ENCODE measurements at places on chromosomes 16 and 17. TPM values are rescaled to one million over a fixed set of nuclear protein-coding genes. Genes with fewer than 3 reads are reported as not detected.

- H3K27me3 ChIP-seq: no peaks in the 10 kb centered on the region
- no peaks in the 10 kb centered on the region for H3K36me3 ChIP-seq
- H3K4me3 ChIP-seq: no peak within 1 kb of the TSS
- H3K27ac ChIP-seq: no peak within 1 kb of the TSS
These were observed at the start of gene CTRB2 for GRCh38 chr16:75206749-75207451. TSS of gene CTRB2 (minus strand) at chr16:75207161. CDS start at chr16:75207141, 20 bp downstream.

GRCh38 chr17:27956601-27957445 lies 63.7 kb upstream of the LYRM9 start:
- no peaks in the 10 kb centered on the region for H3K36me3 ChIP-seq
- no peaks in the 10 kb centered on the region for H3K4me1 ChIP-seq
- no peaks in the 10 kb centered on the region for H3K27me3 ChIP-seq
- H3K27ac ChIP-seq: no peak overlapping the region
- DNase-seq: no peak

- no peak for DNase-seq
- H3K36me3 ChIP-seq: peaks cover 27% of the 10 kb centered on the region
- no peak overlapping the region for H3K4me3 ChIP-seq
- no peaks in the 10 kb centered on the region for H3K4me1 ChIP-seq
- H3K27me3 ChIP-seq: no peaks in the 10 kb centered on the region
These were observed 99.7 kb downstream of the HELZ start for GRCh38 chr17:67145183-67145805.

GRCh38 chr17:7843257-7843535 lies 9.2 kb downstream of the KDM6B start:
- peak overlapping the region; percentile 79 for H3K4me3 ChIP-seq
- H3K27ac ChIP-seq: peak overlapping the region; percentile 99
- no peak for DNase-seq
- H3K27me3 ChIP-seq: no peaks in the 10 kb centered on the region
- H3K4me1 ChIP-seq: peaks cover 15% of the 10 kb centered on the region

GRCh38 chr16:86424398-86424797 lies 85.9 kb upstream of the FOXF1 start:
- DNase-seq: no peak
- no peaks in the 10 kb centered on the region for H3K36me3 ChIP-seq
- H3K27me3 ChIP-seq: peaks cover 5% of the 10 kb centered on the region
- H3K27ac ChIP-seq: no peak overlapping the region

- H3K4me3 ChIP-seq: no peak overlapping the region
- H3K4me1 ChIP-seq: peaks cover 30% of the 10 kb centered on the region
- DNase-seq: no peak
- H3K27me3 ChIP-seq: no peaks in the 10 kb centered on the region
These were observed 110.5 kb upstream of the CORO6 start for GRCh38 chr17:29733166-29733565.

GRCh38 chr16:56911771-56912571 lies 20.0 kb upstream of the HERPUD1 start:
- peak; percentile 31 for DNase-seq
- peaks cover 5% of the 10 kb centered on the region for H3K4me1 ChIP-seq
- peak overlapping the region; percentile 68 for H3K27ac ChIP-seq
- H3K4me3 ChIP-seq: no peak overlapping the region

DNA sequence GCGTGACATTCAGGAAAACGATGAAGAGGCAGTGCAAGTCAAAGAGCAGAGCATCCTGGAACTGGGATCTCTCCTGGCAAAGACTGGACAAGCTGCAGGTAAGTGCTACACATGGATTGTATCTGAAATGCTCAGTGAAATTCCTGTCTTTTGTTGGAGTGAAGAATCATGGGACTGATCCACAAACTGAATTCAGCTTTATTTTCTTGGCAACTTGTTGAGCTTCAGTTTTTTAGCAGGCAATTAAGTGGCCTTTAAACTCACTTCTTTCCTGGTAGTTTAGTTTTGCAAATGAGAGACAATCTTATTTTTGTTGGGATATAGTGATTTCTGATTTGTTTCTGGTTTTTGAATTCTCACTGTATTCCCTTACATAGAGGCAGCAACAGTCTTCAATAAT lies 2.6 kb downstream of the PSMD11 start:
- no peaks in the 10 kb centered on the region for H3K27me3 ChIP-seq
- H3K4me3 ChIP-seq: no peak overlapping the region
- DNase-seq: no peak

GRCh38 chr17:57553991-57554825 lies 190.9 kb downstream of the CCDC182 start:
- H3K4me3 ChIP-seq: no peak overlapping the region
- peaks cover 40% of the 10 kb centered on the region for H3K4me1 ChIP-seq
- no peak overlapping the region for H3K27ac ChIP-seq
- H3K27me3 ChIP-seq: no peaks in the 10 kb centered on the region
- H3K36me3 ChIP-seq: no peaks in the 10 kb centered on the region

DNA sequence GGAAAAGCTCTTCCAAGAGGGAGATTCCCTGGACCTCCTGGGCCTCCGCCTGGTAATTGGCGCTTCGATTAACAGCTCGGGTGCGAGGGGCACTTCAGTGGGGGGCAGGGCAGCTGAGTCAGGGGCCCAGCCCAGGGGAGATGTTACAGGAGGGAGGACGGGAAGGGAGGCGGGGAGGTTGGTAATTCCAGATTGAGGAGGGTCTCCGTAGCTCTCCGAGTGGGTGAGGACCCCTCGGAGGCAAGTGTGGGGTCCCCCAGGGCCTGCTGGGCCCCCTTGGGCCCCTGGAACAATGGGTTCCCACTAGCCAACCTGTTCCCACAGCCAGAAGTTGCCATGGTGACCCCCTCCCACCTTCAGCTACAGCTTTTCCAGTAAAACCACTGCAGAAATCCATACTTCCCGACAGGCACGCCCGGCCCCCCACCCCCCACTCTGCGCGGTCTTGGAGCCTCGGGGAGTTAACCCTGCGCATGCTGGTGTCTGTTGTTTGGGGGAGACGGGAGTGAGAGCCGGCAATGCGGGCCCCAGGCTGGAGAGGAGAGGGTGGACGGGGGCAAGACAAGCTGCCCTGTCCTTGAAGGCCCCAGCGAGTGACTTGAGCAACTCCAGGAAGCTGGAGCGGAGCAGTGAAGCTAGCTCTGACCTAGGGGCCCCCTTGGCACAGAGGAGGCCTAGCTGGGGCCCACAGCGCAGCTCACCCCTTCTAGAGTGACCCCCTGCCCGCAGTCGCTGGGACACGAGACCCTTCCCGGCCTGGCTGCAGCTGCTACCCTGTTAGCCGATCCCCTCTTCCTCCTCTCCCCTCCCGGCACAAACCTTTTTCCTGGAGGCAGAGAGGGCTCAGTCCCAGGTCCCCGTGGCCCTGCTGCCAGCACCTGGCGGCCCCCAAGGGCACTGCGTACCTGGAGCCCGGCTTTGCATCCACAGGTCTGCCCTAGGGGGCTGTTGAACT lies 37.8 kb downstream of the TMEM235 start:
- peaks cover 25% of the 10 kb centered on the region for H3K27me3 ChIP-seq
- DNase-seq: no peak
- no peaks in the 10 kb centered on the region for H3K36me3 ChIP-seq
- H3K4me3 ChIP-seq: no peak overlapping the region
- H3K4me1 ChIP-seq: peaks cover 3% of the 10 kb centered on the region

DNA sequence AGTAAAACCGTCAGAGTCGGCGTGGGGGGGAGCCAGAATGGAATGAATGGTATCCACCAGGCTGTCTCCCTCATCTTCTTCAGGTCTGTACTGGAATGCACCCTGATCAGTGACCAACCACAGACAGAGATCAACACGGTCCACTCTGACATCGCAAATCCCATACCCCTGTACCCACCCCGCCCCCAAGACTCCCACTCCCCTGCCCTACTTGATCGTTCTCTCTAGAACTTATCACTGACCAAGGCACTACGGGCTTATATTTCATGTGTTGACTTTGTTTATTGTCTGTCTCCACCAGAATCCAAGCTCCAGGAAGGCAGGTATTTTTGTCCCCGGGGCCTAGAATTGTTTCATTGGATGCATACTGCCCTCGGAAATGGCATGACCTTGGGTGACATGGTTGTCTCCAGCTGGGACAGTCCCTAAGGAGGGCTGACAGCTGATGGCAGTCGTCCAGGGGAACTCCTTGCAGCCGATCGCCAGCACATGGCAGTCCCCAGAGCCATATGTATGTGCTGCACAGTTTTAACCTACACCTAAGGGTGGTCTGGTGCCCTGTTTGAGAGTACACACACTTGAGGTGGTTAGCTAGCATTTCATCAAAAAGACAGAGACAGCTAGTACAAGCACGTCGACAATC lies 526 bp upstream of the MFSD6L start:
- H3K4me1 ChIP-seq: peaks cover 11% of the 10 kb centered on the region
- peaks cover 4% of the 10 kb centered on the region for H3K27me3 ChIP-seq
- no peak overlapping the region for H3K27ac ChIP-seq
- no peak overlapping the region for H3K4me3 ChIP-seq
- peaks cover 5% of the 10 kb centered on the region for H3K36me3 ChIP-seq

DNA sequence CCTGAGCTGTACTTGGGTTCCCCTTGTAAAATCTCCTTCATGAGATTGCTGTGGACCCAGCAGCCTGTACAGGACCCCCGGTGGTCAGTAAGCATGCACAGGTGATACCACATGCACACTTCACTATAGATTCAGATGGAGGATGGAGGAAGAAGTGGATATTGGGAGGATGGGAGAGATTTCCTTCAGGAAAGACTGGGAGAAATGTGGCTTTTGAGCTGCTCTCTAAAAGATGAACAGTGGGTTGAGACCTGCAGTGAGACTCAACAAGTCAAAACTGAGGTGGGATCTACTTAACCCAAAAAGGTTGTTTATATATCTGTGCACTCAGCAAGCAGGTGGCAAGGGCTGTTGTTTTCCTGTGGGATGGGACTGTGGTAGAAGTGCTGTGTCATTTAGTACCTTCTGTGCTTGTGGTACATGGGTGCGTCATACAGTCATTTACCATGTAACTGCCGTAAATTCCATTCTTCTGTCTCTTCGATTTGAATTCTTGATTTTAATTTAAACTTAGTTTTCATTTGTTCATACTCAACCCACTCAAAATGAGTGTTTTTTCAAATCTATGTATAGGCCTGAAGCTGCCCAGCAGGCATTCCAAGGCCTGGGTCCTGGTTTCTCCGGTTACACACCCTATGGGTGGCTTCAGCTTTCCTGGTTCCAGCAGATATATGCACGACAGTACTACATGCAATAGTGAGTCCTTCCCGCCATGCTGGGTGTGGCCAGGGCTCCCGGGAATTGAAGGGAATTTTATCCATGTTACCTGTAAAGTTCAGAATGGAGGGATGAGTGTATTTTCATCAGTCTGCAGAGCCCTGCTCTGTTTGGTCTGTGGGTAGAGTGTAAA lies 6.9 kb downstream of the HERPUD1 start:
- no peaks in the 10 kb centered on the region for H3K27me3 ChIP-seq
- no peak overlapping the region for H3K4me3 ChIP-seq
- no peak overlapping the region for H3K27ac ChIP-seq
- DNase-seq: no peak
- peaks cover 99% of the 10 kb centered on the region for H3K36me3 ChIP-seq

GRCh38 chr16:5438591-5438990 lies 341.0 kb upstream of the EEF2KMT start:
- peaks cover 6% of the 10 kb centered on the region for H3K27me3 ChIP-seq
- no peaks in the 10 kb centered on the region for H3K36me3 ChIP-seq
- no peak for DNase-seq
- no peaks in the 10 kb centered on the region for H3K4me1 ChIP-seq
- no peak overlapping the region for H3K4me3 ChIP-seq
- H3K27ac ChIP-seq: no peak overlapping the region

DNA sequence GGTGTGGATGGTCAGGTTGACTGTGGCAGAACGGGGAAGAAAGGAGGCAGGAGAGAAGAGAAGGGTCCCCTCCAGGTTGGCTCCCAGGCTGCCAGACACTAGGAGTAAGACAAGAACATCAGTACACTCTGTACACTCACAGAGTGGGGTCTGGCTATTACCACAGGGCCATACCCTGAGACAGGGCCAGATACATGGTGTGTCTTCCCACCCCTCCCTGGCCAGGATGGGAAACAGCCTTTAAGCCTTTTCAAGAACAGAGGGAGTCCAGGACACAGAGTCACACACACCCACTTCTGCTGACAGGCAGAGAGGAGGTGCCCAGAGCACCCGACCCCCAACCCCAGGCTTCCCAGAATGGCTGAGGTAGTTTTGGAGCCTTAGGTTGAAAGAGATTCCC lies 99.4 kb downstream of the LITAF start:
- H3K4me1 ChIP-seq: no peaks in the 10 kb centered on the region
- H3K4me3 ChIP-seq: no peak overlapping the region
- no peaks in the 10 kb centered on the region for H3K36me3 ChIP-seq
- DNase-seq: no peak
- no peak overlapping the region for H3K27ac ChIP-seq

GRCh38 chr17:2259769-2260536 lies 43.6 kb downstream of the SMG6 start:
- peak overlapping the region; percentile 70 for H3K27ac ChIP-seq
- H3K36me3 ChIP-seq: no peaks in the 10 kb centered on the region
- DNase-seq: no peak
- H3K27me3 ChIP-seq: no peaks in the 10 kb centered on the region
- H3K4me3 ChIP-seq: no peak overlapping the region
- H3K4me1 ChIP-seq: peaks cover 9% of the 10 kb centered on the region

DNA sequence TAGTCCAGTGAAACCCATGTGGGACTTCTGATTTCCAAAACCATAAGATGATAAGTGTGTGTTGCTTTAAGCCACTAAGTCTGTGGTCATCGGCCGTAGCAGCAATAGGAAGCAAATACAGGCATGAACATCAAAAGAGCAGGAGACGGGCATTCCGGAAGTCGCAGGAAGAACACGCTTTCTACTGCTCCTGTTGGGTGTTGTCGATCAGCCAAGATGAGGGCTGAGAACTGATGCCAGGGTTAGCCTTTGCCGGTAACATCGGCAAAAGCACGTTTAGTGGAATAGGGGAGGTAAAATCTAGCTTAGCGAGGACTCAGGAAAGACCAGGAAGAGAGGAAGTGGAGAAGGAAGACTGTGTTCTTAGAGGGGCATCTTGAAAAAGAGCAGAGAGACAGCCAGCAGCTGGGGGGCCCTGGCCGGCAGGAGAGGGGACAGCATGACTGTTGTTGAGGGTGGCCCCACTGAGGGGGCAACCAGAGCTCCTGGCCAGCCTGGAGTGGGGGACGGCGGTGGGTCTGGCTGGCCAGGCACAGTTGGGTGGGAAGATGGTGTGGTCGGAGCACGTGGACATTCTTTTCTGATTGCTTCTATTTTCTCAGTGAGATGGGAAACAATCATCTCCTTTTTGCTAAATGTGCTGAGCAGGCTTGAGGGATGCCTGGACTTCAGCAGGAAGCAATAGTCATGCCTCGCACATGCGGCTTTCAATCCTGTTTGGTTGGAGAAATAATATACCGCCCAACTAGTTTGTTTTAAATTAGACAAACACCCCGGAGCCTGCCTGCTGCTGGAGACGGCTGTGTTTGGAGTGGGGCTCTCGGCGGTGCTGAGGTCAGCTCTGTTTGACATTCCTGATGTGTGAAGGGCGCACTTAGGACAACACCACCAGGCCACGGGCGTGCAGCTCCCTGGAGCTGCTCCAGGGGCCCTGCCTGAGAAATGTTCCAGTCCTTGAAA lies 109.9 kb downstream of the METRNL start:
- DNase-seq: no peak
- H3K27ac ChIP-seq: no peak overlapping the region
- H3K27me3 ChIP-seq: no peaks in the 10 kb centered on the region
- H3K36me3 ChIP-seq: no peaks in the 10 kb centered on the region
- H3K4me3 ChIP-seq: no peak overlapping the region

The C1QTNF1 gene
- 41.9 TPM for total RNA-seq

The KRT28 gene
- not detected for total RNA-seq

The HSD17B1 gene
- 0.74 TPM for total RNA-seq

The SLC35G3 gene
- not detected for total RNA-seq

The DPEP1 gene
- total RNA-seq: not detected

The KRT12 gene
- total RNA-seq: not detected

The KIF18B gene
- total RNA-seq: 0.17 TPM

The SMTNL2 gene
- total RNA-seq: 13.0 TPM

The CHST5 gene
- 0.30 TPM for total RNA-seq

The PLXDC1 gene
- total RNA-seq: 21.3 TPM
